Renal cortex interstitium (tissue), 15 donors: ENCODE measurements at places on chromosomes 4 and X. TPM values are rescaled to one million over a fixed set of nuclear protein-coding genes. Genes with fewer than 3 reads are reported as not detected.

The TMSB15B gene
- 30.0 TPM for polyA plus RNA-seq

The NUP62CL gene
- polyA plus RNA-seq = 10.8 TPM

The SATL1 gene
- polyA plus RNA-seq = 0.55 TPM

The FAM9C gene
- polyA plus RNA-seq = 0.17 TPM

The NXF2B gene
- polyA plus RNA-seq = 1.0 TPM

The CTAG1A gene
- polyA plus RNA-seq = not detected

The ADGRL3 gene
- 27.8 TPM for polyA plus RNA-seq

The GLRA3 gene
- 0.14 TPM for polyA plus RNA-seq

The CXorf38 gene
- polyA plus RNA-seq = 12.3 TPM

DNA sequence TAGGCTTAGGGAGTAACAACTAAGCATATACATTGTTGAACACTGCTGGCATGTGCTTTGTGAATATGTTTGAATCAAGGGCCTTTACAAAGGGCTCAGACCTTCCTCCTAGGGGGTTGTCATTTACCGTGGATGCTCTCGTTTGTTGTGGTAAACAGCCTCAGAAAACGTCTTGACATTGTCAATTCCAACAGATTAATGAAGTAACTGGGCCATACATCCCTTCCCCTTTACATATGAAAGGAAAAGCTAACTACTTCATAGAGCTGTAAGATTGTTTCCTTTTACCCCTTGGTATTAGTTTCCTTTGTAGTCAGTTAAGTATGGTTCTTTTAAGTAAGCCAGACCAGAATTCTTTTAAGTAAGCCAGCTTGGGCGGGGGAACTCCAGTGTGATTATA lies 42.9 kb downstream of the FAT4 start:
- DNase-seq = no peak

GRCh38 chr4:153189016-153189801 lies 15.0 kb upstream of the TRIM2 start:
- no peak for DNase-seq

DNA sequence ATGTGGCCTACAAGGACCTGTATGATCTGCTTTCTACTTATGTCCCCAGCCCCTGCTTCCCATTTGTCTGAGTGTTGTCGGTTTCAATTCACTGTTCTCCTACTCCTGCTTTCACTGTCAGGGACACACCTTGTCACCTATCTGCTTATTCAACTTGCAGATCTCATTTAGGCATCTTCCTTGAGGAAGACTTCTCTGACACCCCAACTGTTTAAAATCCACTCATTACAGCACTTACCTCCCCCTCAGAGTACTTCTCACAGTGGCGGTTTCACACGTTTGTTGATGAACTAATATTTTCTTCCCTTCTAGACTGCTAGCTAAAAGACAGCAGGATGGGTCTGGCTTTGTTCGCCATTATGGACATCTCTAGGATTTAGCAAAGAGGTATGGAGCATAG lies 279.9 kb upstream of the TET2 start:
- DNase-seq = no peak

- DNase-seq = no peak
Observed at GRCh38 chrX:112081781-112082652, 559 bp downstream of the TRPC5 start.

GRCh38 chr4:141497627-141498026 lies 138.8 kb upstream of the IL15 start:
- no peak for DNase-seq

DNA sequence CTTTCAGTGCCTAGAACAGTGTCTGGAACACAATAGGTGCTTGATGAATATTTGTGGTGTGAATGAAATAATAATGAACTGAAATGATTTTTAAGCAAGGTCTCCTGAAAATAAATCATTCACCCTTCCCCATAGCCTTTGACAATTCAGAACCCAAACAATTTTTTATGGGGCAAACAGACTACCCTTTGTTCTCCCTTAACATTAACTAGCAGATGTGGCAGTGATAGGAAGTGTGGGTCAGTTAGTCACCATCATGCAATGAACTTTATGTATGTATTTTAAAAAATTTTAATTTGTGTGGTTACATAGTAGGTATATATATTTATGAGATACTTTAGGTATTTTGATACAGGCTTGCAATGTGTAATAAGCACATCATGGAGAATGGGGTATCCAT lies 27.2 kb upstream of the CD40LG start:
- no peak for DNase-seq

DNA sequence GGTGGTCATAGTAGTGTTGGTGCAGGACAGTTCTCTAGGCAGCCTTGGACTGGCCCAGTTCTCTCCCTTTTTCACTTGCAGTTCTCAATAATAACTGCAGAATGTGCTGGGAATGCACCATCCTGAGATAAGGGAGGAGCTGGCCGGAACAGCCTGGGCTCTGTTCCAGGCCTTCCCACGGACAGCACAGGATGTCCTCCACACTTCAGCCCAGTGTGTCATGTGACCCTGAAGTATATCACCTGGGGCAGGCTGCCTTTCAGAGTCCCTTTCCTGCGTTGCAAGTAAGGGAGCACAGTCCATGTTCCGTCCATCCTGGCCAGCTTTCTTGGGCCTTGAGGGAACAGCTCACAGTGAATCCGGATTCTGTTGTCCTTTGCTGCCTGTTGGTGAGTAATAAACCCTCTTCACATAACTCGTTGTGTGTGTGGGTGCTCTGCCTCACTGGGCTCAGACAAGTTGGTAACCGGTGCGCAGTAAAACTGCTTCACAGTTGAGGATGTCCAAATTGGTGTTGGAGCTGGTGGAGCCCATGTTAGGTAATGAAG lies 32.3 kb upstream of the BBS12 start:
- peak; percentile 9 for DNase-seq

- DNase-seq = peak; percentile 76
Observed at GRCh38 chrX:49002091-49002935, at the start of gene GRIPAP1. GRIPAP1 (minus strand) TSS chrX:49002264; CDS start chrX:49002229, 35 bp downstream.

DNA sequence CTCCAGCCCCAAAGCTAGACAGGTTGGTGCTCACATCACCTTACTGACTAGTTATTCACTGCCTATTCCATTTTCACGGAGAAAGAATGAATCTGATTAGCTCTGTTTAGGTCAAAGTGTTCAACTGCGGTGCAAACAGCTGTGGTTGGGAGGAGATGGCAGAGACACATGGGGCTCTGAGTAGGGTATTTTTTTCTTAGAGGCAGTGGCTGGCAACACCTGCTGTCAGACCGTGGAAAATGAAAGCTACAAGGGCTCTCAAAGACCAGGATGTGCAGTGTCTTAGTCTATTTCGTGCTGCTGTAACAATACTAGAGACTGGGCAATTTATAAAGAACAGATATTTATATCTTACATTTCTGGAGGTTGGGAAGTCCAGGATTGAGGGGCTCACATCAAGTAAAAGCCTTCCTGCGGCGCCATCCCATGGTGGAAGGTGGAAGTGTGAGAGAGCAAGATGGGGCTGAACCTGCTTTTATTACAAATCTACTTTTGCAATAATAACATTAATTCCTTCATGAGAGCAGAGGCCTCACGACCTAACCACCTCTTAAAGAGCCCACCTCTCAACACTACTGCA lies 10.6 kb downstream of the NYX start:
- no peak for DNase-seq

DNA sequence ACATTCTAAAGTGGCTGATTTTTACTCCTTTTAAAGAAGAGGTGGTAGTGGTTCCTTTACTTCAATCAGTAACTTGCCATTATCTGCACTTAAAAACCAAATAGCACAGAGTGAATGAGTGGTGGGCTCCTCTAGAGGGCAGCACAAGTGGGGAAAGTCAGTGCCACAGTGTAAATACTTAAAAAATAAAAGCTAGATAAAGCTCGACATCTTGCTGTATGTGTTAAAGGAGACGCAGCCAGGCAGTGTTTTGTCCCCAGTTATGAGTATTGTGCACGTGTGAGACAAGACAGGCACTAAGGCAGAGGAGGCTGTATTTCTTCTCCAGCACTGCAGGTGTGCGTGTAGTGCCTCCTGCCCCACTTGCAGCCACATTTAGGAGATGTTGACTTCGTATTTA lies 24.6 kb downstream of the NAP1L5 start:
- DNase-seq = no peak

DNA sequence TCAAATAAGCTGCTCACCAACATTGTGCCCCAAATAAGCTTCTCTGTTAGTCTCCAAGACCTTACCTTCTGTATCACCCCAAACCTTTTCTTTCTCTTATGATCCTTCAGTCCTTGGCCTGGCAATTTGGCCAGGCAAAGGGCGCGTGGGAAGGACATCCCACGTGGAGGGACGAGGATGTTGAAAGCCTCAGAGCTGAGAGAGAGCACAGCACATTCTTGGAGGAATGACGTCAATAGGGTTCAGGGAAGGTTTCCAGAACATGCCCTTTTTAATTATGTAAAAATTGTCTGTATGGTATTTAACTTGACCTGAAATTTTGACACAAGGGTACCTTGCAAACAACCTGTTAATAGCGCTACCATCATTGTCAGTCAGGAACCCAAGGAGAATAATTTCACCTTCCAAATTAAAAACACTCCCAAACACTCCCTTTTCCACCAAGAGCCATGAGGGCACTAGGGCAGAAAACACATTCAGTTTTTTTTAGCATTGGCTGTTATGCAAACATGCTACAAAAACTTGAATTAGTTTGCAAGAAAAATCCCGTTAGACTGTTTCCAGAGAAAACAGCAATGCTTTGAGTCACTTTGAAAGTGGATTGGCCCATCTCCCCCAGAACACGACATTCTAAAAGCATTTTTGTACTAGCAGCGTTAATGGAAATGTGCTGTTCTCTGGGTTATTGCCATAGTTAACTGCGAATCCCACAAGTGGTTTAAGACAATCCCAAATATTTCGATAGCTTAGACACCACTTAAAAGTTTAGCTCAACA lies 183.2 kb upstream of the PUDP start:
- no peak for DNase-seq

- DNase-seq = no peak
Observed at GRCh38 chr4:138118270-138118669, 123.9 kb downstream of the SLC7A11 start.

- DNase-seq = no peak
Observed at GRCh38 chr4:48343035-48343434, 1.7 kb downstream of the SLAIN2 start.

GRCh38 chr4:2792711-2793585 lies at the start of gene SH3BP2:
SH3BP2 (plus strand) TSS chr4:2793085; CDS start chr4:2820618, 27,533 bp downstream.
- DNase-seq = no peak

- DNase-seq = no peak
Observed at GRCh38 chrX:150512461-150512901, 55.9 kb upstream of the MTM1 start.

DNA sequence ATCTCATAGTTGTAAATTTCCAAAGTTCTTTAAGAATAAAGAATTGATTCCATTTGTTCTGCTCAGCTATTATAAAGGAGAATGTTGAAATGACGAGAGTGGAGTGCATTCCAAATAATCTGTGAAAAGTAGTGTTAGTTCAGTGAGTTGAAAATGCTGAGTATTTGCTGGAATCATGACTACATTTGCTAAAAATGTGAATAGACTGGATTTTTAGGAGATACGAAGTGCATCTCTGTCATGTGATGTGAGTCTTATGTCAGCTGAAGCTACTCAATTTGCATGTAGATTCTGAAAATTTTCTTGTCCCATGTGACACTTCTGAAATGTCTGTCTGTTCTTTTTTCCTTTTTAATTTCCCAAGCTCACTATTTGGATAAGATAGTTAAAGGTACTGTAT lies 206.0 kb downstream of the DCTD start:
- DNase-seq = no peak

- DNase-seq = no peak
Observed at GRCh38 chrX:9943420-9943819, 23.7 kb upstream of the CLDN34 start.

GRCh38 chr4:97103252-97103651 lies 1040.0 kb downstream of the STPG2 start:
- no peak for DNase-seq

DNA sequence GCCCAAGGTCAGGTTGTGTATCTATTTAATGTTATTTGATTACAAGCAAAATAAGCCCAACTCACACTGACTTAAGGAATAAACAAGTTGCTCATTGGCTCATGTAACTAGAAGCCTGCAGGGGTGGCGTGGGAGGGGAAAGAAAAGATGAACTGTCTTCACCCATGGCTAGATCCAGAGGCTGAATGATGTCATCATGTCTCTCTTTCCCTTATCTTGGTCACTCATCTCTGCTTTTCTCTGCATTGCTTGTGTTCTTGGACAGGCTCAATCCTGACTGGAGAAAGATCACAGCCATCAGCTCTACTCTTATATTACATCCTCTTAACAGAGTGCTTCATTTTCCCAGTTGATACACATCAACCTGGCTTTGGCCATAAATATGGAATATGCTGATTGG lies 290.0 kb upstream of the DIAPH2 start:
- DNase-seq = no peak

DNA sequence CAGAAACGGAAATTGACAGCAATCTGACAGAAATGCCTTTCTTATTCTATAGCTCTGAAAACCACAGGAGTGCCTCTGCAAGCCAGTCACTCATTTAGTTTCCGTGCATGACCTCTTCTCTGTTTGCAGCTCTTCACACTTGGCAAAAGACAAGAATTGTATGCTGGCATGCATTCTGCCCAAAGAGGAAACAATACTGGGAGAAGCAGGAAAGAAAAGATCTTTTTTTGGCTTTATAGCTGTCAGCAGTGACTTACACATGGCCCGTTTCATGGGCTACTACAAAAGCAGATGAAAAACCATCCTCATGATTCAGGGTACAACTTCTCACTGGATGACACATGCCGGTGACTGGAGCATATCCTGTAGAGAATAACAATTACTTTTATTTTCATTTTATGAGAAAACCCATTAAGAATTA lies 249.4 kb downstream of the ADAMTS3 start:
- no peak for DNase-seq

GRCh38 chr4:182510836-182511235 lies 267.6 kb downstream of the TENM3 start:
- no peak for DNase-seq

- no peak for DNase-seq
Observed at GRCh38 chrX:138709886-138710791, 1.4 kb downstream of the FGF13 start.

DNA sequence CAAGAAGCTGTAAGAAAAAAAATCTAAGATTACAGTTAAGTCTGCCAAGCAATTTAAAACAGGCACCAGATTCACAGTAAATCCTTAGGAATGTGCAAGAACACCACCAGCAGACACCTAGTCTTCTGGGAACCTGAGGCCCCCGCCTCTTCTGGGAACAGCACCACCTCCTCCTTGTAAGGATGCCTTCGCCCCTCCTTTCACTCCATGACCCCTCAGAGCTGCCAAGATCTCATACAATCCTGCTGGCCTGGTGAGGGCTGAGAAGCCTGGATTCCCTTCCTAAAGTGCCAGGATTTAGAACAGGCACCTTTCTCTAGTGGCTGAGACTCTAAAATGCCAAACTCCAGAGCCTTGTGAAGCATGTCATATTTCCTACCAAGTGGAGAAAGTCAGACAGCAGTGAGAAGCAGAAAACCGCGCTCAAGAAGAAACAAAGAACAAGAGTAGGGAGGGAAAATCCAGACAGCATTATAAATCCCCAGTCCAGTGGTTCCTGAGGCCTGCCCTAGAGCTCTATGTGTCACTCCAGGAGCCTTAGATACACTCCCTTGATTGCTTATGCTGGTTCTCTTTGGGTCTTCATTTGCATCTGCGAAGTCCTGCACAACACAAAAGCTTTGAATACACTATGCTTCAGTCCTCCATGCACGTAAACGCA lies 166.4 kb downstream of the TSPAN5 start:
- DNase-seq = no peak
